ENCODE measurements at places on chromosomes 2 and 18.
A peak's percentile ranks its signal among the peaks of the same experiment; 100 is the strongest.

DNA sequence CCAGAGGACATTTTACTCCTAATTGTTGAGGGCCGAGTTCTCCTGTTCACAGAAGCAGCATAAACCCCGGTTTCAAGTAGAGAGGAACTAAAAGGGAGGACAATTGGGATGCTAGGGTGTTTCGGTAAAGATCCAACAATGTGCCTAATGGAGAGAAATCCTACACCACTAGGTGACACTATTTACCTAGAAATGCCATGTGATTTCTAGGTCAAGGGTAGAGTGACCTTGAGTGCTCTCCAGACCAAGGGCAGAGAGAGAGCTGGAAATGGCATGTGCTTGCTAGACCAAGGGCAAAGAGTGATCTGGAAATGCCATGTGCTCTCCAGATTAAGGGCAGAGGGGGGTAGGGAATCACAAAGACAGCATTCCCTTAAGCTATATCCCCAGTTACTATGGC lies 472.0 kb downstream of the DCDC2C start:
- DNase-seq = no peak

- no peak for DNase-seq
These were observed 3.4 kb downstream of the SERTAD2 start for GRCh38 chr2:64650296-64650695.

GRCh38 chr18:8426401-8426800 lies 182.8 kb upstream of the RAB12 start:
- DNase-seq = no peak

DNA sequence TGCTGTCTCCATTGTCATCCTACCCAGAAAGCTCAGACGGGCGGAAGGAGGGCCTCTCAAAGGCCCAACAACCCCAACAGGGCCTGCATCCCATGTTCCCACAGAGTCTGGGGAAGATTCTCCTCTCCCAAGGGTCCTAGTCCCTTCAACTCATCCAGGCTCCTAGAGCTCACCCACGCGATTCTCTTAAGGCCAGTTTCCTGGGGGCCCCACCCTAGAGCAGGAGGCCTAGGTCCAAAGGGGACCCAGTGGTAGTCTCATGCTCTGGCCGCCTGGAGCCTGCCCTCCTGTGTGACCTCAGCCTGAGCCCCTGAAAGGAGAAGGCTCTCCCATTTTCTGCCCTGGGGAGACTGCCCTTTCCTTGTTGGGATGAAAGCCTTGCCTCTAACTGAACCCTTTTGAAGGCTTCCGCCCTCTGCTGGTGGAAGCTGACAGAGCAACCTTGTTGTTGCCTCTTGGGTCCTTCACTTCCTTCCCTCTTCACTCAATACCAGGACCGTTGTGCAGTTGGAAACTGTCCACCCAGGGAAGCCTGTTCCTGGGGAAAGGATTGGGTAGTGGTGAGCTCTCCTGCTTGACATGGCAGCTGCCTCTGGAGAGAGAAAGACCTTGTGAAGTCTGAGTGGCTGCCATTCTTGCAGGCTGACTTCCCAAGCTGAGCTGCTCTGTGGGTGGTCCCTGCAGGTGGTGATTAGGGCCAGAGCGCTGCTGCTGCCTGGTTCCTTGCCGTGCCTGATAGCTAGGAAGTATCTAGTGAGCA lies 86.0 kb upstream of the ALPP start:
- DNase-seq = peak; percentile 70

All from AG08396 (cell line).